CD4-positive, alpha-beta T cell treated with Interleukin-21 for 1 hour (primary cell): ENCODE measurements at places on chromosomes 2 and 18.

GRCh38 chr18:24500217-24500616 lies 39.8 kb downstream of the HRH4 start:
- no peak for DNase-seq

DNA sequence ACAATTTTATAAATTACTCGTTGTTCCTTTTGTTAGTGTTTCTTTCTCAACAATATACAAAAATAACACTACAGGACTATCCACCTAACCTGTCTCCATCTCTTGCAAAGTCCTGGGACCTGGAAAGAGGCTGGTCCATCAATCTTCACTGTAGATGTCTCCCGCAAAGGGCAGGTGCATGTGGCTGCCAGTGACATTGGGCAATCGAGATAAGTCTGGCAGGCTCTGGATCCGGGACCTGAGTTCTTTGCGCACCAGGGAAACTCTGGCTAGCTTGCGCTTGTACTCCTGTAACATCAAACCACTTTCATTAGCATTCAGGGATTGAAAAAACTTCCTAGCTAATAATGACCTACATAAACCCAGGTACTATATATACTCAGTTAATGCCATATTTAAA lies 20.5 kb downstream of the RMP24 start:
- DNase-seq, result no peak

- no peak for DNase-seq
These were observed 38.1 kb upstream of the ARHGAP25 start for GRCh38 chr2:68696554-68696953.

DNA sequence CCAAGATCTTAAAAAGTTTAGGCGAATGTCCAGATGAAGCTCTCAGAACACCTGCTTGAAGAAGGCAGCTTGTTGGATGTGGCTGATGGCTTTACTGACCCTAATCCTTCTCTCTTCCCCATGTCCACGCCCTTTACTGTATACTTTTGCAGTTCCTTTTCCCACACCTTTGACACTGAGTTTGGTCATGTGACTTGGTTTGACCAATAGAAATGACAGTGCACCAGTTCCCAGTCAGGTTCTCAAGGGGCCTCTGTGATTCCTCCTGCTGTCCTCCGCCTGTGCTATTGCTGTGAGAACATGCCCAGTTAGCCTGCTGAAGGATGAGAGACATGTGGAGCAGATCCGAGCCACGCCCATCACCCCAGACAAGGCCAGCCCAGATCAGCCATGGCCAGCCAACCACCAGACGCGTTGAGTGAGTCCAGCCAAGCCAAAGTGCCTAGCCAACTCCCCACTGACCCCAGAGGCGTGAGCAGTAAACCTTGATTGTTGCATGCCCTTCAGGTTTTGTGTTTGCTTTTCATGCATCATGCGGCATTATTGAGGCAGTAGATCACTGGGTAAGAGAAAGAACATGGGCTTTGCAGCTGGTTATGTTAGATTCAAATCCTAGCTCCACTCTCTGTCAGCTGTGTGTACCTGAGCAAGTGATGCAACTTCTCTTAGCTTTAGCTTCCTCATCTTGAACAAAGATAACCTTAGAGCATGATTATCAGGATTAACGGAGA lies 258.0 kb upstream of the SIX2 start:
- DNase-seq, result no peak

DNA sequence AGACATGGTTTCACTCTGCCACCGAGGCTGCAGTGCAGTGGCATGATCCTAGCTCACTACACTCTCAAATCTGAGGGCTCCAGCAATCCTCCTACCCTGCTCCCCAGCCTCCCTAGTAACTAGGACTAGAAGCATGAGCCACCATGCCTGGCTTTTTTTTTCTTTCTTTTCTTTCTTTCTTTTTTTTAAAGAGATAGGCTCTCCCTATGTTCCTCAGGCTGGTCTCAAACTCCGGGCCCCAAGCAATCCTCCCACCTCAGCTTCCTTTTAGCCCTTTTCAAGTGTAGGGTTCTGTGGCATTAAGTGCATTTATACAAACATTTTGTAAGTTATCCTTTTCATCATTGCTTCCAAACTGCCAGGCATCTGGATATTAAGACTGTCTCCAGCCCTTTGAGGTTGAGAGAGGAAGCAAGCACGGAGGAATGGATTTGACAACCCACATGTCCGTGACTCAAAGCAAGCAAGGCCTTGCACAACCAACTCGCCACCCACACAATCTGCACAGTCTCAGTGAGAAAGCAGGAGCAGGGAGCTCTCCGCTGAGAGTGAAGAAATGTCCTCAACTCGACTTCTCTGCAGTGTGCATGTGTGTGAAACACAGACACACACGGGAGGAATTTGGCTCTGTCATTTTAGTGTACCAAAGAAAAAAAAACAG lies 65.6 kb downstream of the ATP8B1 start:
- DNase-seq, result no peak

DNA sequence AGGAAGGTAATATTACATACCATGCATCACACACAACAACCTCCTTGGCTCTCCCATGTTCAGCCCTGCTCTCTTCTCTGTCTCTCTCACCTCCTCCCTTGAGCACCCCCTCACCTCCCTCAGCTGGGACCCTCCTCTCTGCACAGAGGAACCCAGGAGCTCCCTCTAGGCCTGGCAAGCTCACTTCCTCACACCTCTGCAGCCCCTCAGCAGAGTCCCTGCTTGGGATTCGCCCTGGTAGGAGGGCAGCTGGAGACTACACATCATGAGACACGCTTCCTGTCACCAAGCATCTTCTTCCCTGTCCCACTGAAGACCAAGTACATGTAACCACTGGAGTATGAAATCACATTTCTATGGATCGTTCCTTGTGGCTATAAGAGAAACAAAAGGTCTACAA lies 51.0 kb downstream of the ADD2 start:
- no peak for DNase-seq

GRCh38 chr18:58761241-58761969 lies 90.1 kb downstream of the MALT1 start:
- DNase-seq, result no peak

DNA sequence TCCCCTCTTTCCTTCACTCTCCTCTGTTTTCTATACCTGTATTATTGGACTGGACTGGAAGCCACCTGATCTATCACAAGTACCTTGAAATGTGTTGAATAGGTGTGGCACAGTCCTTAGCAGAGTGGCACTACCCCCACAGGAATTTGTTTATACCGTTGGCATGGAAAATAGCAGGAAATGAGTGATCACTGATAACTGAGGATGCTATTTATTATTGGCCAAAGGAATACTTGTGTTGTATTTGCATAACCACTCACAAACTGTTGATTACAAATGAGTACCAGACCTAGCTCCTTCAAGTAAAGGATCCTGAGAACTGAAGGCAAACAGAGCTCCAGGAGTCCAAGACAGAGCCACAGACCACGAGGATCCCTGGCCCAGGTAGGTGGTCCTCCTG lies at the start of gene IL37:
Gene IL37 (plus strand): TSS at position 301 of the 400 bp plus-strand sequence. CDS start 1,848 bp downstream, outside the sequence.
- no peak for DNase-seq

GRCh38 chr2:209907746-209908145 lies 94.7 kb upstream of the RPE start:
- no peak for DNase-seq

- DNase-seq, result no peak
These were observed 223.8 kb downstream of the GLI2 start for GRCh38 chr2:120959426-120959825.

GRCh38 chr2:227848146-227848545 lies 23.3 kb upstream of the DAW1 start:
- no peak for DNase-seq

GRCh38 chr2:24400207-24400907 lies 40.0 kb upstream of the ITSN2 start:
- DNase-seq, result no peak

GRCh38 chr2:204749319-204749718 lies 204.0 kb downstream of the PARD3B start:
- no peak for DNase-seq
